HFF-Myc (cell line): ENCODE measurements at places on chromosomes 7 and 10.

DNA sequence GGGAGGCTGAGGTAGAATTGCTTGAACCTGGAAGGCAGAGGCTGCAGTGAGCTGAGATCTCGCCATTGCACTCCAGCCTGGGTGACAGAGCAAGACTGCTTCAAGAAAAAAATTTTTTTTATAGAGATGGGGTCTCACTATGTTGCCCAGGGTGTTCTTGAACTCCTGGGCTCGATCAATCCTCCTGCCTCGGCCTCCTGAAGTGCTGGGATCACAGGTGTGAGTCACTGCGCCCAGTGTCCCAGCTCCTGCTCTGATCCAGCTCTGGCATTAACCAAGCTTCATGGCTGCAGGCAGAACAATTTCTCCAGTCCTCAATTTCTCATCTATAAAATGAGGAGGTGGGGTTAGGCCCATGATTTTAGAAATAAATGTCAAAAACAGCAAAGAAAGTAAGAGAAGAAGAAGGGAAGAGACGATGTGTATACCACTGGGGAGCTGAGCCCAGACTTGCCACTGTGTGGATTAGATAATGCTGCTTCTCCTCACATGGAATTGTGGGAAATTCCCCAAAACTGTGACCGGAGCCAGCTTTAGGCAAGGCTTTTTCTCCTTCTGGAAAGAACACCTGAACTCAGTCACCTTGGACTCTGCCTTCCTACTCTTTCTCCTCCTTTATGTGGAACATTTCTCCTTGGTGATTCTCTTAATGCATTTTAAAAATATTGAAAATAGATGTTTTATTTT lies 25.5 kb downstream of the IL15RA start:
- no peak for DNase-seq

DNA sequence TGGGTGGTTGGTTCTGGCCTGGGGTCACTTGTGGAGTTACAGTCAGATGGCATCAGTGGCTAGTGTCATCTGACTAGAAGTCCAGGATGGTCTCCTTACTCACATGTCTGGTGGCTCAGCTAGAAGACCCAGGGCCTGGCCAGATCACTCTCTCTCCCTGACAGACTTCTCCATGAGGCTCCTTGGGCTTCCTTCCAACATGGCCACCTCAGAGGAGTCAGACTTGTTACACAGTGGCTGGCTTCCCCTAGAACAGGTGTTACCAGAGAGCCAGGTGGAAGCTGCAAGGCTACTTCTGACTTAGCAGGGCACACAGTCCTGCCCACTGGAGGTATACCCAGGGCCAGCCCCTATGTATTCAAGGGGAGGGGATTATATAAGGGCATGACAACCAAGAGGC lies 44.2 kb upstream of the MYL10 start:
- DNase-seq, result no peak

DNA sequence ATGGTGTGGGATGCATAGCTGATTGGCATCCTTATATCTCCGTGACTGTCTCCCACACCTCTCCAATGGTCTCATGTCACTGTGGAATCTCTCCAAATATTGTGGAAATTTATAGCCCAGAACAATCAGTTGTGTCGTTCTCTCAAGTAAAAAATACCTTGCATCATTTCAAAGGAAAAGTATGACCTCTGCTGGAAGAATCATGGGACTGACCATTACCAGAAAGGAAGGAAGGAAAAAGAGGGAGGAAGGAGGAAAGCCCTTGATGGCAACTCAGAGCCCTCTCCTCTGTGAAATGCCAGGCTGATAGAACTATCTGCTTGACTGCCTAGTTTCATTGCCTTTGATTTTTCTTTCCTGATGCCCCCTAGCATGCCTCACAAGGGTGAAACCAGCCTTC lies 76.3 kb downstream of the FOXI2 start:
- DNase-seq, result no peak

DNA sequence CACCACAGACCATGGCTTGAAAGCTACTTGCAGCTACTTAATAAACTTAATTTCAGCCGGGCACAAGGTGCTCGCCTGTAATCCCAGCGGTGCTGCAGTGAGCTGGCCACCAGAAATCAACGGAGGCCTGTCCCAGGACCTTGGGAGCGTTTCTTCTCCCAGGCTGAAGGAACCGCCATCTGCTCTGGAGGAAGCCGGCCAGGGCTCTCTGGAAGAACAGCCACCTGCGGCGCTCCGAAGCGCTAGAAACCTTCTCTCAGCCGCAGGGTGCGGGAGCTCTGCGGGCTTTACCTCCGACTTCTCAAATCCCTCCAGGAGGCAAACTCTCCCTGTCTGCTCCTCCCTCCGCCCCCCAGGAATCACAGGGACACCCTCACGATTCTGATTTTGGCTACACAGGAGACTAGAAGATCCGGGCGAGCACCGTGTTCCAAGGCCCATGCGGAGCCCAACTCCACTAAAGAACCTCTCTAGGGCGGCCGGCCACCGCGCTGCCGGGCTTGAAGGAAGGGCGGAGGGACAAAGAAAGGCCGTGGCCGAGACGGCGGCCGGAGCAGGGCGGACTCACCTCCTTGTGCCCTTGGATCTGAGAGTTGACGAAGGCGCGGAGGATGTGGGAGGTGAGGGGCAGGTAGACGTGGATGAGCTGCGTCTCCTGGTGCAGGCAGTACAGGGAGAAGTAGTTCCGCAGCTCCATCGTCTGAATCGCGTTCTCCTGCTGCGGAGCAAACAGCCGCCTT lies 14.4 kb downstream of the NUDT1 start:
- DNase-seq, result no peak

DNA sequence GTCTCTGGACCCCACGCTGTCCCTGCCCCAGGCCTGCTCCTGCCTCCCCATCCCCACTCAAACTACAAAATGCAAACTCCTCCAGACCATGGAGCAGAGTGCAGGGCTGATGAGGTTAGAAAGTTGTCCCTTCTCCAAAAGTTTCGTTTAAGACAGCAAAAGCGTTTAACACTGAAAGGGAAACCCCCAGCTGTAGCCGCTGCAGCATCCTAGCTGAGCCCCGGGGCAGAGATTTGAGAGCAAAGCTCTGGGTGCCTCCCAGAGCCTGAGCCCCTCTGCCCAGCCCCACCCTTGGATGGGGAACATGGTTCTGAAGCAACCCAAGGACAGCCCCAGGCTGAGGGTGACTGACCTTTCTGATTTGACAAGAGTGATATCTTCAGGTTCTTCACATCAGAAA lies 52.8 kb upstream of the ENO4 start:
- no peak for DNase-seq

- no peak for DNase-seq
Measured at GRCh38 chr7:17617380-17617779, 318.9 kb downstream of the AHR start.

DNA sequence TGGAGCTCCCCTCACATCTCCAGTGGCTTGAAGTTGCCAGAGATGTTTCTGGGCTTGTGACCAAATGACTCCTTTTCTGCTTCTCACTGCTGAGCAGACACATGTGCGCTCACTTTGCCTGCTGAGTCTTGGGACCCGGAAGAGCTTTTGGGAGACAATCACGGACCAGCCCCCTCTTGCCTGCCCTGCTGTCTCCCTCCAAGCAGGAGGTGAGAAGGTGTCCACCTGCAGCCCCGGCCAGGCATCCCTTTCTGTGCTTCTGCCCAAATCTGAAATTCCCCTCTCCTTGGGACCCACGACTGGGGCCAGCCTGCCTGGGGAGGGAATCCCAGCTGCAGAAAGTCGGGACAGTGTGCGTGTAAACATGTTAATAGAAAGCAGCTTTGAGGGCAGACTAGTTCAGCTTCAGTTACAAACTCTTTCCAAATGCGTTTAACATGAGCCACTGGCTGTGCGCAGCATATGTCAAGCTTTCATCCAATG lies 31.7 kb downstream of the HTRA1 start:
- DNase-seq, result no peak

DNA sequence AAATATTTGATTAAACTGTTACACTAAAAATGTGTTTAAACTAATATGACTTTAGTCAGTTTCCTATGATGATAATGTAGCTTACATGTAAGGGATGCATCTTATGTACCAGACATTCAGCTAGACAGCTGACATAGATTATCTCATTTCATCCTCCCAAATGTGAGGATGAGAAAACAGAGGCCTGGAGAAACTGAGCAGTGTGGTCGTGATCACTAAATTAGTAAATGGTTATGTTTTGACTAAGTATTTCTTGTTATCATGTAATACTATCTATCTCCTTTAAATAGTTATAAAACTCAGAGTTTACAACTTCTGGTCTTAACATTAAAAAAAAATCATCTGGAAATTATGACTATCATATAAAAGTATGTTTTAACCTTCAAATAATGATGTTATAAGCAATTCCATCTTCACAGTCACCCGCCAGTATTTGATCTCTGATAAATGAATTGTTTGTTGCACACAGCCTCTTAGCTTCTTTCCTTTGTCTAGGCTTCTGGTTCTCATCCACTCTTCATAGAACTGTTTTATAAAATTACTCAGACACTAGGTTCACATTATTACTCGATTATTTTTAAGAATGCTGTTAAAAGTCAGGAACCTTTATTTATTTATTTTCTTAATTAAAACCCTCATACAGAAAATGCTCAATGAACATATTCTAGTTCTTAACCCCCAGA lies 33.6 kb upstream of the HDAC9 start:
- no peak for DNase-seq

GRCh38 chr7:84092207-84092606 lies 102.4 kb downstream of the SEMA3A start:
- DNase-seq, result no peak

- DNase-seq, result no peak
Measured at GRCh38 chr10:47141349-47141748, 158.6 kb upstream of the GDF10 start.

DNA sequence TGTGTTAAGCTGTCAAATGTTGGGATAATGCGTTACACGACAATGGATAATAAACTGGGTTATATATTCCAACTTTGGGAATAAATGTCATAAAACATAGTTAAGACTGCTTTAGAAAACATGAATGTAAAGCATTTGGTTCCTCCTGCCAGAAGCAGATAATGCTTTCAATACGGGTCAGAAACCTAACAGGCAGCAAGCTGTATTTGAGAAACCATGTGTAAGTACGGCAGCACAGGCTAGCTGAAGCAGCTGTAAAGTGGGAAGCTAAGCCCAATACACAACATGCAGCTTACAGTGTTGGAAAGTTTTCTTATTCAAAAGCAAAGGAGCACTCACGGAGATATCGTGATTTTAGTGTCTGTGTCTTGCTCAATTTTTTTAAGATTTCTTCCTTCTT lies 46.5 kb downstream of the MALSU1 start:
- DNase-seq, result no peak

GRCh38 chr7:114413761-114414155 lies 857 bp upstream of the FOXP2 start:
- DNase-seq, result no peak

- DNase-seq, result no peak
Measured at GRCh38 chr10:73971636-73972354, 26.1 kb upstream of the VCL start.

GRCh38 chr10:129258283-129258923 lies 208.6 kb upstream of the MGMT start:
- DNase-seq, result no peak

GRCh38 chr10:79023240-79024162 lies 45.3 kb upstream of the ZMIZ1 start:
- DNase-seq, result no peak

DNA sequence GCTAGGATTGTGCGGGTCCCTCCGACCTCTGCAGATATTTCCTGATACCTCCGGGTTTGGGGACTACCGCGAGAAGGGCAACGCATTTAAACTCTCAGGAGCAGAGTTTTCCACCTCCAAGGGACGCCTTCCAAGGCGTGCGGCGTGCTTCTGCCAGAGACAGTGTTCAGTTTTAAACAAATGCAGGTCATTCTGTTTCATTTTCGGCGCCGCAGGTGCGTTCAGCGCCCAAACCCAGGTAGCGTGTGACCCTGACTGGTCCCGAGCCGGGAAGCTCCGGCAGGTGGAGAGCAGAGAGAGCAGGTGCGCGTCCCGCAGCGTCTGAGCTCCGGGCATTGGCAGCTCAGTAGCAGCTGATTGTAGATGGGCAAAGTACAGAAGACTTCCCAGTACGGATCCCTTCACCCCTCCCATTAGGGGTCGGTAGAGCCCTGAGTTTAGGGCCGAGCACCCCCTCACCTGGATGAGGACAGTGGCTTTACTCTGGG lies 1.4 kb upstream of the CYP26A1 start:
- DNase-seq, result no peak

DNA sequence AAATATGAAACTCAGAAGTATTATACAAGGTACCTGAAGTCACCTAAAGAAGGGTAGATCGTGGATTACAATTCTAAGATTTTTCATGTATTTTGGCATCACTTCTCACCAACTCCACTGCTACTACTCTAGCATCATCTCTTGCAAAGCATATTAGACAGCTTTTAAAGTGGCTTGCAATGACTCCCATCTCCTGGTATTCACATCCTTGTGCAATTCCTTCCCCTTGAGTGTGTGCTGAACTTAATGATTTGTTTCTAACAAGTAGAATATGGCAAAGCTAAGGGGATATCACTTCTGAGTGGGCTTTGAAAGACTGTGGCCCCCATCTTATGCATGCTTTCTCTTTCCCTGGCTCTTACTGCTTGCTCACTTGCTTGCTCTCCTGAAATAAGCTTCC lies 280.2 kb downstream of the SNX13 start:
- DNase-seq, result no peak

GRCh38 chr10:123443924-123444323 lies 222.2 kb upstream of the GPR26 start:
- DNase-seq, result no peak

DNA sequence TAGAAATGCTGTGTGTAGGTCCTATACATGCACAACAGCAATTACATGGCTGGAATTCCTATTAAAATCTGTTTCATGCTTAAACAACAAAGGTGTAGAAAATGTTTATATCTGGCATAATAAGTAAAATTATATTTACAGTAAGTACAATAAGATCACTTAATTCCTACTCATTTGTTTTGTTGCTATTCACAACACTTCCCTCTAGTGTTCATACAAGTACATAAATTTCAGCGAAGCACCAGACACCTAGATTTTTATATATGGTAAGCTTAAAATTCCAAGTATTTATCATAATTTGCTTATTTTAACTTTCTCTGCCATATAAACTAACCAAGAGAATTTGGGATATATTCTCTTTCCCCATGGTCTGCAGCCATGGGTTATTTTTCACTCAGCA lies 51.8 kb upstream of the ANK3 start:
- no peak for DNase-seq

- DNase-seq, result no peak
Measured at GRCh38 chr7:139321071-139321745, 19.9 kb upstream of the FMC1 start.

DNA sequence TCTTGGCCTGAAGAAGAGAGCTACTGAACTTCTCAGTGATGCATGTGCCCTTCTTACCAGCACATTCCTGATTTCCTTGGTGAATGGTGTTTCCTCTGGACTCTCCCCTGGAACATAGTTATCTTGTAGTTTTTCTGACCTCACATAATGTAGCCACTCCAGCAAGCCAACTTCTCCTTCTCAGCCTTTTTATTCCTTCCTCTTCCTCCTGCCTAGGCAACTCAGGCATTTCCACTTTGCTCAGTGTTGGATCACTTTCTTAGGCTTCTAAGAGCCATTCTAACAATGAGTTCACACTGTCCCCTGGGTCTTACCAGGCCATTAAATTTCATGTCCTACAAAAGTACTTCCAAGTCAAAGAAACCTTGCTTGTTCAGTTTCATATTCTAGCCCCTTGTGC lies 3.6 kb upstream of the PTTG1IP2 start:
- no peak for DNase-seq

GRCh38 chr7:55212838-55213237 lies 152.3 kb upstream of the LANCL2 start:
- DNase-seq, result no peak

GRCh38 chr7:118349604-118350003 lies 125.1 kb downstream of the ANKRD7 start:
- DNase-seq, result no peak
